Naive thymus-derived CD8-positive, alpha-beta T cell (primary cell): ENCODE measurements at places on chromosomes 3 and 15. TPM values are rescaled to one million over a fixed set of nuclear protein-coding genes. Genes with fewer than 3 reads are reported as not detected.

Gene CATSPER2
- total RNA-seq: 5.8 TPM

GRCh38 chr3:120767106-120767505 lies 24.6 kb downstream of the GTF2E1 start:
- DNase-seq: no peak

DNA sequence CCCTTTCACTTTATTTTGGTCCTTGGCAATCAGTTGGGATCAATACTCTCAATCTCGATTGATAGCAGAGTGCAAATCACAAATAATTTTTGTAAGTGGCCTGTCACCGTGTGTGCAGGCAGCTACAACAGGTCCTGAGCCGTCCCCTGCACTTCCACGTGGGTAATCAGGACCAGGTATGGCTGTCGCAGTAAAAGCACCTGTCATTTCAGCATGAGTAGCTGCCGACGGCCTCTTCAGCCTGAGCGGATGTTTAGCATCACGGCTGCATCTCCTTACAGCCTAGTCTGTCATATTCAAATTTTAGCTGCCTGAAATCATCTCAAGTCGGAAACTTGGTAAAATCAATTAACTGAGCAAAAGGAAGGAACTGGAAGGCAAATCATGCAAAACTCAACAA lies 53.0 kb upstream of the FOXP1 start:
- no peak for DNase-seq

DNA sequence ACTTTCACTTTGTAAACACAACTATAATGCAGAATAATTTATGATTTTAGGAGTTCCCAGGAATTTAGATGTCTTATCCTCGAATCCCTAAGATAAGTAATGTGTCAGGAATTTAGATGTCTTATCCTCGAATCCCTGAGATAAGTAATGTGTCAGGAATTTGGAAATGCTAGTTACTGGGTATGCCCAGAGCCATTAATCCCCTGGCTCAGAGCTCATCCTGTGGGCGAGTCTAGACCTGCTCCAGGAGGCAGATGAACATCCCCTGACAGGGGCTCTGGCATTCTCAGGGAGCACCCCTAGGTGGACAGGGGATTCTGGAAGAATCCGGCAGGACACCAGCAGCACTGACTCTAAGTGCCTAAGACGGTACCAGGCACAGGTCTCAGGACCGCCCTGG lies 163.3 kb downstream of the ARRDC4 start:
- no peak for DNase-seq
